ENCODE measurements at places on chromosomes 5 and 9. TPM values are rescaled to one million over a fixed set of nuclear protein-coding genes. Genes with fewer than 3 reads are reported as not detected.
A peak's percentile ranks its signal among the peaks of the same experiment; 100 is the strongest.

Gene CDK7
- total RNA-seq, result 53.2 TPM

DNA sequence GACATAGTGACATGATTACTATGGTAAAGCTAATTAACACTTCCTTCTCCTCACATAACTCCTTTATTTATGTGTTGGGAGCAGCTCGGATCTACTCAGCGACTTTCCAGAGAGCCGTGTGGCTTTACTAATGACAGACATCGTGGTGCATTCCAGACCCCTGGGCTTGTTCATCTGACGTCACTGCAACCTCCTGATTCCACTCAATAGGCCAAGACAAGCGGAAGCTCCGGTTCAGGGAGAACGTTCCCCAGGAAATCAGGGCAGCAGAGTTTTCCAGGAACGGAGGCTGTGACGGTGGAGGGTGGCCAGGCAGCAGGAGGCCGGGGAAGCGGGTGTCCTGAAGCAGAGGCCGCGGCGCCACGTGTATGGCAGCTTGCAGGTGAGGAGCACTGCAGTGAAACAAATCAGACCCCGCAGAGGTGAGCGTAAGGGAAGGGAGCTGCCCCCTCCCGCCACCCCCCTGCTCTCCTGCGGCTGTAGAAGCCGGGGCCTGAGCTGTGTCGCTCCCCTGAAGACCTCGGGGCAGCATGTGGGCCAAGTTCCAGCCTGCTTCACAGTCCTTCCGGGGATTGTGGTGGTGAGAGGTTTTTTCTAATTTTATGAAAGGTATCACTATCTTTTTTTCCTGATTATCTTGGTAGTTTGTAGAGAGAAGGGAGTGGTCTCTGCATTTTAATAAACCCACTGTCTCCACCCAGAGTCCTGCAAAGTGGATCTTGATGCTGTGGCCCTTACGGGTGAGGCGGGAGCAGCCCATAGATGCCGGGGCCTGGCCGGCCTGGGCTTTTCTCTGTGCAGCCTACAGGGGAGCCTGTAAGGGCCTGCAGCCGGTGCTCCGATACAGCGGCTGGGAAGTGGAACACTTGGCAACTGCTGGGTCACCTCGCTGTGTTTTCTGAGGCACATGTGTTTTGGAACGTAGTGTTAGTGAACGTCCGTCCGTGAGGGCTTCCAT lies 220.4 kb upstream of the IRX4 start:
- no peaks in the 10 kb centered on the region for H3K27me3 ChIP-seq
- no peaks in the 10 kb centered on the region for H3K4me1 ChIP-seq
- no peak overlapping the region for H3K4me3 ChIP-seq

GRCh38 chr9:96867079-96867804 lies 12.9 kb upstream of the ZNF782 start:
- DNase-seq, result no peak
- no peaks in the 10 kb centered on the region for H3K27me3 ChIP-seq
- no peaks in the 10 kb centered on the region for H3K4me1 ChIP-seq
- H3K4me3 ChIP-seq, result no peak overlapping the region
- H3K27ac ChIP-seq, result no peak overlapping the region

DNA sequence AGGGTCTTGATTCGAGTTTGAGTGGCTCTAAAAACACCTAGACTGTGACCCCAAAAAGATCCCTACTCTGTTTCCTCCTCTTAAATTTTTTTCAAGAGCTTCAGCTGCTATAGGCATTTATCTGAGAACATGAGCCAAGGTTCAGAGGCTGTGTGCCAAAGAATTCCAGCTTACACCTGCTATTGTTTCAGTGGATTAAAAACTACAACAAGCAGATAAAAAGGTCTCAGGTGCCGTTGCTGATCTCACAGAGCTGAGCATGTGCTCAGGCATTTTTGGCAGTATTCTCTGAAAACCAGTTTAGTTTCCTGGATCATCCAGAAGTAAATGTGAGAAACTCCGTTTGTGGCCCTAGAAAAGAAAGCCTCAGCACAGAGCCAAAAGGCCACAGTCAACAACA lies 349.2 kb downstream of the DEPDC1B start:
- no peaks in the 10 kb centered on the region for H3K27me3 ChIP-seq
- no peaks in the 10 kb centered on the region for H3K4me1 ChIP-seq
- DNase-seq, result no peak
- no peak overlapping the region for H3K4me3 ChIP-seq

DNA sequence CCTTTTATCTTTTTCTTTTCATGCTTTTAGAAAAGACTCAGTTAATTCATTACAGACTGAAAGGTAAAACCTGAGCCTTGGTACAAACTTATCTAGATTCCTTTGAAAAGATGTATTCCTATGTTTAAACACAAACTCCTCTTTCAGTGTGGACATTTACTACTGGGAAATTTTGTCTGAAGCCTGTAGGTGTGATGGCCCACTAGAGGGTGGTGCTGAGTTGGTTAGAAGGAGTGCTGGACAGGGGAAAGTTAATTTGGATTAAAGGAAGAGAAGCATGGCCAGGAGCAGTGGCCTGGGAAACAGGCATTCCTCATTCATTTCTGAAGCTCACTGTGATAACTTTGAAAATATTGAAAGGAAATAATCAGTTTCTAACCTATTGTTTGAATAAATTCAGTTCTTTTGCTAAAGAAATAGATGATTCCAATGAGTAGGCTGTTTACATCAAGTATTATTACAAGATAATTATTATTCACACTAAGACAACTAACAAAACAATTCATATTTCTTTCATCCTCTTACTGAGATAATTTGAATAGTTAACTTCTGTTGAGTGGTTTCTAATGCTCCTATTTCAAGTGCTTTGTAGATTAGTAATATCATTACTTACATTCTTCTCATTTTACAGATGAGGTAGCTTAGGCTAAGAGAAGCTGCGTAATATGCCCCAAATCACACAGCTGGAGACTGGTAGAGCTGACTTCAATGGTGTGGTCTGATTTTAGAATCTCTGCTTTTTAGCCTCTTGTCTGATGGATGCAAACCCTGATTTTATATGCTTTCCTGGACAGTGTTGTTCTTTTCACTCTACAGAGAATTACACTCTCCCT lies 150.9 kb downstream of the ADGRV1 start:
- H3K4me1 ChIP-seq, result no peaks in the 10 kb centered on the region
- no peak overlapping the region for H3K27ac ChIP-seq
- no peak overlapping the region for H3K4me3 ChIP-seq
- no peaks in the 10 kb centered on the region for H3K27me3 ChIP-seq
- no peaks in the 10 kb centered on the region for H3K36me3 ChIP-seq
- peak; percentile 46 for DNase-seq

GRCh38 chr5:77192441-77193050 lies 17.9 kb upstream of the PDE8B start:
- no peak overlapping the region for H3K4me3 ChIP-seq
- DNase-seq, result no peak
- H3K27ac ChIP-seq, result no peak overlapping the region

Measured in lung (tissue), 17 donors.